ENCODE measurements at places on chromosomes 4 and X.

DNA sequence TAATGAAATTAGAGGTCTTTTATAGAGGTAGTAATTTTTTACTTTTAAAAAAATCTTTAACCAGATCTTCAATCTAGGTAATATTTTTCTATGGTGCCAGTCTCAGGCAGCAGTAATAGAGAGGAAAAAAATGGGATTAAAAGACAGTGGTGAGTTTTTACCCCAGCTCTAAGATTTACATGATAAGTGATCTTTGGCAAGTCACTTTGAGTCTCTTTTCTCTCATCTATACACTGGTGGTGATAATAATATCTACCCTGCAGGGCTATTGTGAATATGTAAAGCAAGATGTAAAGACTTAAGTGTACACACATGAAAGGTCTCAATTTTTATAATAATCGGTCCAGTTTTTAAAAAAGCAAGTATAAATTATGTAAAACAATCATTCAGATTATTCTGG, 786.2 kb upstream of the POU3F4 start:
- no peak for DNase-seq

- DNase-seq, result no peak
Observed at GRCh38 chrX:81202456-81202819, 536 bp downstream of the SH3BGRL start.

DNA sequence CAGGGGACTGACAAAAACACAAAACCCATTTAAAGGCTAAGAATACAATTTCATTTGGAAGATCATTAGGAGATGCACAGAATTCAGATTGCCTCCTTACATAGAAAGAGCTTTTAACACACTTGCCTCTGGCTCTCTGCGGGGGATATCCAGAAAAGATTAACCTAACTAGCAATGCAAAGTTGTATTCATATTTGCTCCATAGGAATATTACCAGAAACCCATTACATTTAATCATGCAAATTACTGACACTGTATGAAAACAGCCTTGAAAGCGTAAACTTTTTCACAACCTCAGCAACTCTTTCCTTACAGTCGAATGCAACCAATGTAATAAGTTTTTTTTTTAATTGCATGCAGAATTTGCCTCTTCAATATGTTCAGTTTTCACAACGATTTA, 1087.3 kb upstream of the PRKX start:
- DNase-seq, result no peak

- DNase-seq, result no peak
Observed at GRCh38 chr4:147629783-147630730, 12.9 kb downstream of the TMEM184C start.

GRCh38 chrX:78168065-78168464, 28.6 kb upstream of the TAF9B start:
- DNase-seq, result no peak

DNA sequence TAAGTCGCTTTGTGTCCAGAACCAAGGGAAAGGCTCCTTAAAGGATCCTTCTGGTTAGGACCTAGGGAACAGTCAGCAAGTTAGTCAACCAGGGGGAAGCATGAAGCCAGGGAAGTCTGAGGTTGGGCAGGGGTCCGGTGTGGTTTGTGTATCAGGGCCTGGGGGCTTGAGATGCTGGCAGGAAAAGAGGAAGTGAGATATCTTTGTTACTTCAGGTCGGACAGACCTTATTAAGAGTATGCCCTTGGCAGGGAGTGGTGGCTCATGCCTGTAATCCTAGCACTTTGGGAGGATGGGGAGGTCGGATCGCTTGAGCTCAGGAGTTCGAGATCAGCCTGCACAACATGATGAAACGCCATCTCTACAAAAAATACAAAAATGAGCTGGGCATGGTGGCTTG, 52.3 kb upstream of the TRPC5OS start:
- no peak for DNase-seq

DNA sequence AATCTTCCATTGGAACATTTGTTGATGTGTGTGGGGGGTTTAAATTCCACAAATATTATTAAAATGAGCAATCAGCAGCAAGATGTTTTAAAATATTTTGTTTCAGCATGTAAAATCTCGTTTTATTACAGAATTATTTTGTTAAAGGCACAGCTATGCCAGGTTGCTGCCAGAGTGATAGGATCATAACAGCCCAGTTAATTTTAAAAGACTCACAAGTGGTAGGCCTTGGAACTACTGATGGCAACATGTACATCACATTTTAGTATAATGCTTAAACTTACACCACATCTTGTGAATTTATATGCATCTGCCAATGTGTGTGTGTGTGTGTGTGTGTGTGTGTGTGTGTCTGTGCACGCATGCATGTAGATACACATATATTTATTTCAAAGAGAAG, 97.8 kb upstream of the SPRY1 start:
- DNase-seq, result no peak

DNA sequence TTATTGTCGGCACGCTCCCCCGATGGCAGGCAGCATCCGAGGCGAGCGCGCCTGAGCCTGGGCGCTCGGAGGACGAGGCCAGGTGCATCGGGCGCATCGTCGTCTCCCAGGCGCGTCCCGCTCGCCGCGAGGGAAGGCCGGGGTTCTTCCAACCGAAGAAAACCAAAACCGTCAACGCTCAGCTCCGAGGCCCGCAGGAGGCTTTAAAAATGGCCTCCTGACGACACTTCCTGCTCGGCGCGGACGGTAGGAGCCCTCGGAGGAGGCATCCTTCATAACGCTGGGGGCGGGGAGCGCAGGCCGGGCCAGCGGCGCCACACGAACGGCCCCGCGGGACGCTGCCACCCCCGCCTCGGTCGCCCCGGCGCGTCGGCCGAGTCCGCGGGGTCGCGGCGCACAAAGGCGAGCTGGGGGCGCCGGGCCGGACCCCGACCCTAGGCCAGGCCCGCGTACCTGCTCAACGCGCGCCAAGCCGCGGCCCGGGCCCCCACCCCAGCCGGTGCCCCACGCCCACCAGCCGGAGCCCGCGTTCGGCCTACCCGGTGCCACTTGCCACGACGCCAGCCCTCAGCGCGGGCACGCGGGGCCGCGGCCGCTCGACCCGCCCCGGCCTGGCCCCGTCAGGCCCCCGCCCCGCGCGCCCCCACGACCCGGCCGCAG, 501 bp downstream of the ZNF518B start:
- peak; percentile 37 for DNase-seq

DNA sequence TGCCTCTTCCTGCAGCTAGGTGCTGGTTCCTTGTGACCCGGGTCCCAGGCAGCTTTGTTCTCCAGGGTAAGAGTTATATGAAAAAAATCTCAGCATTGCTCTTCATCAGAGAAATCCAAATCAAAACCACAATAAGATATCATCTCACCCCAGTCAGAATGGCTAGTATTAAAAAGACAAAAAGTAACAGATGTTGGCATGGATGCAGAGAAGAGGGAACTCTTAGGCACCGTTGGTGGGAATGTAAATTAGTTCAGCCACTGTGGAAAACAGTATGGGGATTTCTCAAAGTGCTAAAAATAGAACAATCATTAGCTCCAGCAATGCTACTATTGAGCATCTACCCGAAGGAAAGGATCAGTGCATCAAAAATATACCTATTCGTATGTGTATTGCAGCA, 61.5 kb downstream of the SORCS2 start:
- no peak for DNase-seq

GRCh38 chr4:183403486-183403885, 41.0 kb upstream of the CDKN2AIP start:
- DNase-seq, result no peak

GRCh38 chrX:68988865-68989264, 160.0 kb downstream of the EFNB1 start:
- no peak for DNase-seq

- no peak for DNase-seq
Observed at GRCh38 chr4:48470570-48470969, 12.6 kb upstream of the SLC10A4 start.

DNA sequence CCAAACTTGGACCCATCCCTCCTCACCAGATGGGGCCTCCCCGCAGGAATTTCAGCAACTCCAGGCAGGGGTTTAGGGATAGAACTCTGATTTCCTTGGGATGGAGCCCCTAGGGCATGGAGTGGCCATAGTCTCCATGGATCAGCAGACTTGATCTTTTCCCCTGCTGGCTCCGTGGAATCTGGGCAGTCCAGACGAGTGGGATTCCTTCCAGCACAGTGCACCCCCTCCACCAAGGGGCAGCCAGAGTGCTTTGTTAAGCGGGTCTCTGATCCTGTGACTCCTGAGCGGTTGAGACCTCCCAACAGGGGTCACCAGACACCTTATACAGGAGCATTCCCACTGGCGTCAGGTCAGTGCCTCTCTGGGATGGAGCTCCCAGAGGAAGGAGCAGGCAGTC, 40.4 kb downstream of the ENPP6 start:
- no peak for DNase-seq

DNA sequence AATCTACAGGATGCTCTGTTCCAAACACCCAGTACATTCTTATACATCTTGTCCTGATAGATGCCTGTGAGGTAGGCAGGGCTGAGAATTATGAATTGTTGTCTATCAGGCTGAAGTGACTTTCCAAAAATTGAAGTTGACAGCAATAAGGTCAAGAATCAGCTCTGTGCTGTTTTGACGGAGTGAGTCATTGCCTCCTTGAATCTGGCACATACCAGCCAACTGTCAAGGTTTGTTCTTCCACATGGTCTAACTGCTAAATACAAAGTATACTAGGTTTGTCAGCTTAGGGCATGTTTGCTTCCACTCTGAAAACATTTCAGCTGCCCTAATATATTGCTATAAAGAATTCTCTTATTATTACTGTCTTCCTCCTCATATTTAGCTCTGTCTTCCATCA, 32.3 kb downstream of the SH3RF1 start:
- DNase-seq, result no peak

- DNase-seq, result no peak
Observed at GRCh38 chr4:142929526-142929925, 83.4 kb upstream of the INPP4B start.

DNA sequence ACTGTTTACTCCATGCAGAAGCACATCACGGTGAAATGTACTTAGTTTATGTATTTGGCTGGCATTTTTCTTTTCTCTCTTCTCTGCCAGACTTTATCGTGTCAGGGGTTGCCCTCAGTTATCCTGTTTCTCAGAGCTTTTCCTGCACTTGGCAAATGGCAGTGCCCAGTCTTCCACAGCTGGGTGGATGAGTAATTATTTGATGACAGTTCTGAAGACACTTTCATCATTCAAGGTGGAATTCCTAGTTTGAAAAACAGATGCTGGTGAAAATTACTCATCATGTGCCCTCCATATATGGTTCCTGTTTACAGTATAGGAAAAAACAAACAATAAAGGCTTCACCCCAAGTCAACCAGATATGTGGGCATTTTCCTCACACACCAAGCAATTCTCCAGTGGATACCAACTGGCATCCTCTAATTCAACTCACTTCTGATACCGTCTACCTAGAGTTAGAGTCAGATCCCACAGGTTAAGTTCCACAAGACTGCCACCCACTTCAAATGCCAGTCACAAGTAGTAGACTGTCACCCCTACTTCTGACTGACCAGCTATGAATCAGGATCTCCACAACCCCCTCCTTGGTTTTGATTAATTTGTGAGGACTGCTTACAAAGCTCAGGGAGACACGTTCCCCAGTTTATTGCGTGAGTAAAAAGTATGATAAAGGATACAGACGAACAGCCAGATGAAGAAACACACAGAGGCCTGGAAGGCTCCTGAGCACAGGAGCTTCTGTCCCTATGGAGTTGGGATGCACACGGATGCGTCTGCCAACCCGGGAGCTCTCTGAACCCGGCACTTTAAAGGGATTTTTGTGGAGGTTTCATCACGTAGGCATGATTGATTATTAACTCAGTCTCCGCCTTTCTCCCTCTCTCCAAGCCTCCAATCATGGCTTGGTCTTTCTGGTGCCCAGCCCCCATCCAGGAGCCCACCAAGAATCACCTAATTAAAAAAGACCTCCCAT, 72.9 kb downstream of the CLDN34 start:
- no peak for DNase-seq

GRCh38 chrX:69022430-69022829, 142.8 kb downstream of the PJA1 start:
- no peak for DNase-seq

GRCh38 chr4:153212736-153213135, 8.5 kb downstream of the TRIM2 start:
- DNase-seq, result no peak

DNA sequence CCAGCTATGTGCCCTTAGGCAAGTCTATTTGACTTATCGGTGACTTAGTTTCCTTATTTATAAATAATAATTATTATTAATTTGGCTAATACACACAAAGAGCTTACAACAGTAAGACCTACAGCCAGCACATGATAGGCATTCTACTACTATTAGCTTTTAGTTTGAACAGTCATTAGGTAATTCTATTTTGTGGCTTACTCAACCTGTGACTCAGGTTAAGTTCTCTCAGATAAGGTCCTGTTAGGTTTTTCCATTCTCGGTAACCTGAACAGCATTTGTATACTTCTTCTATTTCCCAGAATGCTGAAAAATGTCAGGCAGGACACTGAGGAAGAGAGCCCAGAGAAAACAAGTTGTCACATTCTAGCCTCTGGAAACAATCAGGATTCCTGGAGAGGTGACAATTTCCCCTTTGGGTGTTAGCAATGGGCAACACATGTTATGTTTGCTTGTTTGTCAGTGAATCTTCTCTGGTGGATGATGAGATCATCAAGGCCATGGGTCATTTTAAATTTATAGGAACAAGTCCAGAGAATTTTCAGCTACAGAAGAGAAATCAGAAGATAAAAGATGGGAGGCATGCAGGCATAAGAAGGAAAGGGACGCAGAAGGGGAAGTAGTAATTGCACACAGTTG, 2144.7 kb downstream of the PCDH7 start:
- no peak for DNase-seq

DNA sequence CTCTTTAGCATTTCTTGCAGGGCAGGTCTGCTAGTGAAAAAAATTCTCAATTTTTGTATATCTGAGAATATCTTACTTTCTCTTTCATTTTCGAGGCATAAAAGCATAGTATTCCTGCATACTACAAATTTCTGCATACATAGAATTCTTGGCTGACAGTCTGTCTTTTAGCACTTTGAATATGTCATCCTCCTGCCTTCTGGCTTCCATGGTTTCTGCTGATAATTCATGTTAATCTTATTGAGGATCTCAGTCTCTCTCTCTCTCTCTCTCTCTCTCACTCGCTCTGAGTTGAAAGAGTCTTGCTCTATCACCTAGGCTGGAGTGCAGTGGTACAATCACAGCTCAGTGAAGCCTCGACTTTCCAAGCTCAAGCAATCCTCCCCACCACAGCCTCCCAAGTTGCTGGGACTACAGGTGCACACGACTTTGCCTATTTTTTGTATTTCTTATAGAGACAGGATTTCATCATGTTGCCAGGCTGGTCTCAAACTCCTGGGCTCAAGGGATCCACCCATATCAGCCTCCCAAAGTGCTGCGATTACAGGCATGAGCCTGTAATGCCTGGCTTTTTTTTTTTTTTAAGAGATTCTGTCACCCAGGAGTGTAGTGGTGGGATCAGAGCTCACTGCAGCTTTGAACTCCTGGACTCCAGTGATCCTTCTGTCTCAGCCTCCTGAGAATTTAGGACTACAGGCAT, 161.3 kb downstream of the FNIP2 start:
- no peak for DNase-seq

DNA sequence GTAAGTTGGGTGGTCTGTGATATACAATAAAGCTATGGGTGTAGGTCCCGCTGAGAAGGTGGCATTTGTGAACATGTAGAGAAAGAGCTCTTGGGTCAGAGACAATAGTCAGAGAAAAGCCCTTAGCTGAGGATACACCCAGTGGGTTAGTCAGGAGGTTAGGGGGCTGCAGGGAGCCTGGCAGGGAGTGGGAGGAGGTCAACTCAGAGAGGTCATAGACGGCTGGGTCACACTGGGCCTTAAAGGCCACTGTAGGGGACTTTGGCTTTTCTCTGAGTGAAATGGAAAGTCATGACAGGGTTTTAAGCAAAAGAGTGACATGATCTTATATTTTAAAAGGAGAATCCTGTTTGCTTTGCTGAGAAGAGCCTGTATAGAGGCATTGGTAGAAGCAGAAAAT, 16.7 kb downstream of the MGST2 start:
- no peak for DNase-seq

- DNase-seq, result no peak
Observed at GRCh38 chrX:11416600-11416999, 123.4 kb downstream of the AMELX start.
